NCI-H1930 (cell line): ENCODE measurements at places on chromosomes 13 and 19.

DNA sequence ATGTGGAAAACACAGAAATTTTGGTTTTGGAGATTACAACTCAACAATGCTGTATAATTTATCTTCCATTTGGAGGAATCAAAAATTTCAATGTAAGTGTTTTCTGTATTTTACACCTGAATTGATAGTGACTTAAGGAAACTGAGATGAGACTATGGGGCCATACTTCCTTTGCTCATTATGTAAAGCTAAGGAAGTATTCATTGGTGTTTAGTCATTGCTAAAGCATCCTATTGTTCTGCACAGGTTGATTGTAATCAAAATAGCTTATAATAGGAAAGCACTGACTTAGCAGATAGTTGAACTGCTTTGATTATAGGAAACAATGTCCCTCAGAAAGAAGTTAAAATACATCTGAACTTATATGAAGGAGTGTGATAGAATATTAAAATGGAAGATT lies 244.4 kb upstream of the SLITRK5 start:
- no peak for DNase-seq

DNA sequence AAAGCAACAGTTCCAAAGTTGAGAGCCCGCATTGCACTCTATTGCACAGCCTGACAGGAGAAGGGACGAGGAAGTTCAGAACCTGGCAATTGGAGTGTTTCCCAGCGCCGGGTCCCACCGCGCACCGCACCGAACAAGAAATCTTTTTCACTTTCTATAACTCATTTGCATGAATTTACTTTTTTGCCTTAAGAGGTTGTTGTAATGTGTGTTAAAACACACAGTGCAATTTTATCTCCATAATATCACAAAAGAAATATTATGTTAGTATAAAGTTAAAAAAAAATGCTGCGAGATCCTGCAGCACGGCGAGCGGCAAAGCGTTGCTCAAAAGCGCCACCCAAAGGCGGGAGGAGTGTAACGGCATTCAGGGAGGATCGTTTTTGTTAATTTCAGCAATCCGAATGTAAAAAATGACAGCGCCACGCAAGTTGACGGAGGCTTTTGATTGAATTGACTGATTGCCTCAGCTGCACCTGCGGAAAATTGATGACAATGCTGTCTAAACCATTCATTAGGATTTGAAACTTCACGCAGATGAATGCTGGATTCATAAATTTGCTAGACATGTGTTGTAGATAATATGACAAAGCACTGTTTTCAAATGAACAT lies 303.6 kb upstream of the ZNF507 start:
- peak; percentile 7 for DNase-seq

DNA sequence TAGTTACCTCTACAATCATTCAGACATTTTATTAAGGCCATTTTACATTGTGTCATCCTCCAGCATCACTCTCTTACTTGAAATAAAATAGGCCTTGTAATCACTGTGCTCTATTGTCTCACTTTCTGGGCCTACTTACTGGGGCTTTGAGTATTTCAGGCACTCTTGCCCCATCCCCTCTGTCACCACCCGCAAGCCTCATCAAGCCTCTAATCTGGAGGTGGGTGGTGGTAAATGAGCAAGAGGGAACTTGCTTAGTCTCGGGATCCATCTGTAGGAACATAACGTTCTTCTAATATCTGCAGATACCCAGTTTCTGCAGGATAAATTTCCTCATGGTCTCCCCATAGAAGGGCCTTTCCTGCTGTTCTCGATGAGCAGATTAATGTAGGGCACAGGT lies 19.4 kb upstream of the GPR18 start:
- no peak for DNase-seq

DNA sequence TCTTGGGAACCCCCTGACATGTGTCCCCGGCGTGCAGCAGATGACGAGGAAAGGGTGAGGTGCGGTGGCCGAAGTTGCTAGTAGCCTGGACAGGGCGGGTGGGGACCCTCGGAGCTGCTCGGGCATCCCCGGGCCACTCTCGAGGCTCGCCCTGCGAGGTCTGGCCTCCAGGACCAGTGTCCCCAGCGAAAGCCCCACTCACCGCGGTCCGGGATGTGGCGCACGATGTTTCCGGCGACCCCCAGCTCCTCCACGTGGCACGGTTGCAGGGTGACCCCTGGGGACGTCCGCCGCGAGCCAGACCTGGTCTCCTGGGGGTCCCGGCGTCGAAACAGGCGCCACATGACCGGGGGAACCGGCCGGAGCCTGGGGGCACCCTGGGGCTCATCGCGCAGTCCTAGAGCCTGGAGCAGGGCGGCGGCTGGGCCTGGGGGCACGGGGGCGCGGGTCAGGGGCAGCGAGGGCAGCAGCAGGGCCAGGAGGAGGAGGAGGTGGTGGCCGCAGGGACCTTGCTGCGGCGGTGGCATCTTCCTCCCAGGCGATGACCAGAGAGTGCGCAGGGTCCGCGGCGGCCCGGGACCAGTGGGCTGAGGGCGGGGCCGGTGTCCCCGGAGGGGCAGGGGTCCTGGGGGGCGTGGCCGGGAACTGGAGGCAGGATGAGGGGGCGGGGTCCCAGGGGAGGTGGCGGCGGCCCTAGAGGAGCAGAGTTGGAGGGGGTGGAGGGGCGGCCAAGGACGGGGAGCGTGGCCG lies 26.0 kb downstream of the CERS1 start:
- no peak for DNase-seq

GRCh38 chr19:50333737-50334617 lies 4.8 kb upstream of the KCNC3 start:
- DNase-seq, result peak; percentile 96

- no peak for DNase-seq
Measured at GRCh38 chr13:111292710-111293485, 27.5 kb upstream of the TEX29 start.

GRCh38 chr19:52536448-52536800 lies 9.0 kb downstream of the ZNF808 start:
- DNase-seq, result no peak

- peak; percentile 17 for DNase-seq
Measured at GRCh38 chr19:46728693-46729339, 11.9 kb upstream of the PRKD2 start.

DNA sequence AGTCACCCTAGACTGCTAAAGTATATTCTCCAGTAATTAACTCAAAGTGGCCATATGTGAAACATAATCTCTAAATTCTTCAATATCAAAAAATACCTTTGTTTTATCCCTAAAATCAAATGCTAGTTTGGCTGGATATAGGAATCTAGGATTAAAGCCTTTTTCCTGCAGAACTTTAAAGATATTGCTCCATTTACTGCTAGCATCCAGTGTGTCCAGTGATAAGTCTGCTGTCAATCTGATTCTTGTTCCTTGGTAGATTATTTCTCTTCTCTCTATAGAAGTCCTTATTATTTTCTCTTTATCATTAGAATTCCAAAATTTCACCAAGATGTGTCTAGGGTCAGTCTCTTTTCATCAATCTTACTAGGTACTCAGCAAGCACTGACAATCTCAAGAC lies 384.6 kb downstream of the FGF14 start:
- no peak for DNase-seq

GRCh38 chr19:13831537-13832467 lies 36.6 kb downstream of the ZSWIM4 start:
- no peak for DNase-seq

GRCh38 chr13:28251466-28251865 lies 113.1 kb downstream of the PAN3 start:
- DNase-seq, result no peak

- no peak for DNase-seq
Measured at GRCh38 chr13:26071691-26072090, 19.9 kb upstream of the SHISA2 start.

GRCh38 chr19:33395561-33396550 lies 22.3 kb downstream of the CEBPG start:
- no peak for DNase-seq

GRCh38 chr13:20684546-20684945 lies 19.0 kb upstream of the IL17D start:
- no peak for DNase-seq

- DNase-seq, result no peak
Measured at GRCh38 chr19:4019578-4019977, 12.0 kb downstream of the PIAS4 start.

DNA sequence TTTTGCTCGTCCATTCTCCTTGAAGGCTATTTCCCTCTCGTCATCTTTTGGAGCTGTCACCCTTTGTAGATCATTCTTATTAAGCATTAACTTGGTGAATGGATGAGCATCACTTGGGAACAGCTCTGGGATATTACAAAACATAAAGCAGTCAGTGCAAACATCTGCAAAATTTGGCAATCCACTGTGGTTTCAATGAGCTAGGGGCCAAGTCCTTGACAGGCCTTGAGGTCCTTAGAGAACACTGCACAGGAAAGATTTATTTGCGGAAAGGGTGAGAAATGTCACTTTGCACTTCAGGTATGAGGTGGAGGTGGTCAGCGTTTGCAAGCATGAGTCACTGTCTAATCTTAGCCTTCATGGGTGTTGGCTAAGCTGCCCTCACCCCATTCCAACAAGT lies 239.7 kb upstream of the MAB21L1 start:
- no peak for DNase-seq

DNA sequence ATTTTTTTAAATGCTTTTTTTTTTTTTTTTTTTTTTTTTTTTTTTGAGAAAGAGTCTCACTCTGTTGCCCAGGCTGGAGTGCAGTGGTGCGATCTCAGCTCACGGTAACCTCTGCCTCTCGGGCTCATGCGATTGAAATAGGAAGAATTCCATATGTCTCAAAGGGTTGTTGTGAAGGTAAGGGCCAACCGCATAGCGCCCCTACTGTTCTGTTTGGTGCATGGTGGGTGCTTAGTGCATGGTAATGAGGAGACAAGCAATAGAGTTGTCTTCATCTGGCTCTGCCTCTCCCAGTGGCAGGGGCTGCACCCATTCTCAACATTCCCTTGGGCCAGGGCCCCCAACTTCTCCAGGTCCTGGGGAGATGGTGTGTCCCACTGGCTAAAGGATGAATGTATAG lies 68.7 kb downstream of the RASL11A start:
- peak; percentile 33 for DNase-seq

GRCh38 chr13:101556676-101557123 lies 104.2 kb downstream of the ITGBL1 start:
- DNase-seq, result no peak

DNA sequence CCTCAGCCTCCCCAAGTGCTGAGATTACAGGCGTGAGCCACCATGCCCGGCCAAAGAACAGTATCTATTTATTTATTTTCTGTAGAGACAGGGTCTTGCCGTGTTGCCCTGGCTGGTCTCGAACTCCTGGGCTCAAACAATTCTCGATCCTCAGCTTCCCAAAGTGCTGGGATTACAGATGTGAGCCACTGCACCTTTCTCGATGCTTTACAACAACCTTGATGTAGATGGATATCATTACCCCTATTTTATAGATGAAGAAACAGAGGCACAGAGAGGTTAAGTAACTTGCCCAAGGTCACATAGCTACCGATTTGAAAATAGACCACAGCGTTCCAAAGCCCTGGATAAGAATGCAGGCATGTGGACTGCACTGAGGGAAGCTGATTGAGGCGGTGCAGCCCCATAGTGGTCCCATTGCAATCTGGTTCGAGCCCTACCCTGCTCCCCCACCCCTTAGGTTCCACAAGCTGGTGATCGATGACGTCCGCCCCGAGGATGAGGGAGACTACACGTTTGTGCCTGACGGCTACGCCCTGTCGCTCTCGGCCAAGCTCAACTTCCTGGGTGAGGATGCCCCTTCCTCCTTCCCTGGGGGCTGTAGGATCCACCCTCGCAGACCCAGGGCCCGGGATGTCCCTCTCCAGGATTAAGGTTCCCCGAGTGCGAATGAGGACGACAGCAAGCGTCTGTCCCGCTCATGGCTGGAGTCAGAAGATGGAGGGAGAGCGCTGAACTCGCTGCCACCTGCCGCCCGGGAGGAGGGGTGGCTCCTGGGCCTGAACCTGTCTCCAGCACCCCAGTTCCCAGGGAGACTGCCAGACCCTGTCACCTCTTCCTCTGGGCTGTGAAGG lies 17.9 kb downstream of the MYBPC2 start:
- DNase-seq, result no peak

- DNase-seq, result no peak
Measured at GRCh38 chr13:109780845-109781383, 5.5 kb downstream of the IRS2 start.

- no peak for DNase-seq
Measured at GRCh38 chr13:23778879-23779278, 110.3 kb downstream of the MIPEP start.

DNA sequence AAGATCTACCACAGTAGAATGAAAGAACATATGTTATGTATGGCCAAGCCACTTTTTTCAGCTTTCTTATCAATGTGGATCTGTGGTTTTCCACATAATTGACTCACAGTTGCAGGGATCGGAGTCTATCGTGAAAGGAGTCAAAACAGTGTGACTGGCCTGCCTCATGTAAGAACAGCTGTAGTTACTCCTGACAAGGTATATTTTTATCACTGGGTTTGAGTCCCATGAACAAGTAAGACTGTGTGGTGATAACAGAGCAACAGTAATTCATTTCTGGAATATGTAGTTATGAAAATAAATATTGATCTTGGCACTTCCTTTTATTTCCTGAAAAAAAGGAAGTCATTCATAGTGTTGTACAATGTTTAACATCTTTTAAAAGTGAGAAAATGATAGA lies 416.6 kb downstream of the KLF12 start:
- no peak for DNase-seq
